Fibroblast of skin of back (primary cell): ENCODE measurements at places on chromosomes 3 and 15.

DNA sequence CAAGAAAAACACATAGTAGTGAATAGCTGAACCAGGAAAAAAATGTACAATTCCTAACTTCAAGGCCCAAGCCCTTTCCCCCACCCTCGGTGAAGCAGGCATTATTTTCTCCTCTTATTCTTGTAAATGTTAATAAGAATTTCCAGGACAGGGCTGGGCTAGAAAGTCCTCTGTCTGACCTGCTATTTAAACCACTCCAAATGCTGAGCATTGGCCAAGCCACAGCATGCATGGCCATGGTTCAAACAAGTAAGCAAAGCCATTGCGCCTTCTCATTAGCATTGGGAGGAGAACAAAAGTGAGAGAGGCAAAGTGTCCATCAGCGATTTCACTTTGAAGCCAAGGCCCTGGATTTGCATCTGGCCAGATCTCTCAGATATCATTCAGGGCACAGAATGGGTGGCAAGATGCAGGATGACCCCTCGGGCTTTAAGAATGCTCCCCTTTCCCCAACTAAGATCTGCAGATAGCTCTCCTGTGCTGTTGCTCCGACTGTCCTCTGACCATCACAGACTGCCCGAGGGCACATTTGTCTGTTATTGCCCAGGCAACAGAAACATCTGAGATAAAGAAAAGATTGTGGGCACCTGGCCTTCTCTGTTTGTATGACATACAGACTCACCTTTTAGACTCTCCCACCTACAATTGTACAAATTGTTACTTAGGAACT is 46.3 kb downstream of the CEMIP start:
- DNase-seq = no peak

GRCh38 chr3:16295298-16295890 is 30.4 kb downstream of the OXNAD1 start:
- no peak for DNase-seq

DNA sequence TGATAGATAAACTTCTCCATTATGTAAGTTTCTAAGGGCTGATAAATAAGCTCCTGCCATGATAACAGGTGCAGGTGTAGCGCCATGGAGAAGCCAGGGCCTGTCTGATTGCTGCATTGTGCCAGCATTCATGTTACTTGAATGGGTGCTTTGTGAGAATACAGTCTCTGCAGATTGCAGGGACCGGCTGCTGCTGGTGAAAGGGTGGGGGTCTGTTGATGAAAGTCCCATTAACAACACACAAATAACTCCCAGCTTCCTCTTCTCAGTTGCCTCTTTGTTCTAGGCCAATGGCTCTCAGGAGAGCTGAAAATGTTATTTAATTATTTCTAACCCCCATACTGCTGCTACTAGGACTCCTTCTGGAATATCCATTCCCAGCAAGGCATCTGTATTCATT is 77.2 kb downstream of the RTP4 start:
- no peak for DNase-seq

GRCh38 chr15:45112143-45112590 is 1.8 kb downstream of the DUOX2 start:
- DNase-seq = no peak

- DNase-seq = peak; percentile 59
Observed at GRCh38 chr3:153595186-153595815, 433.3 kb downstream of the RAP2B start.

- DNase-seq = no peak
Observed at GRCh38 chr3:14301558-14301957, 100.8 kb upstream of the SLC6A6 start.

- no peak for DNase-seq
Observed at GRCh38 chr15:58369956-58370355, 61.8 kb upstream of the LIPC start.
